ENCODE measurements at places on chromosomes 11 and 22. TPM values are rescaled to one million over a fixed set of nuclear protein-coding genes. Genes with fewer than 3 reads are reported as not detected.

The TRIM49 gene
- polyA plus RNA-seq, result not detected

The LRRC55 gene
- 0.07 TPM for polyA plus RNA-seq

The PANX3 gene
- polyA plus RNA-seq, result not detected

The P2RX6 gene
- 0.42 TPM for polyA plus RNA-seq

The INPPL1 gene
- polyA plus RNA-seq, result 0.70 TPM

The KCNJ11 gene
- polyA plus RNA-seq, result 5.0 TPM

The TUG1 gene
- polyA plus RNA-seq, result 27.3 TPM

The C11orf52 gene
- polyA plus RNA-seq, result 1.7 TPM

The TNRC6B gene
- 162 TPM for polyA plus RNA-seq

The P4HA3 gene
- 4.2 TPM for polyA plus RNA-seq

The CCS gene
- 12.9 TPM for polyA plus RNA-seq

The MYEOV gene
- not detected for polyA plus RNA-seq

The OR2AG1 gene
- 0.15 TPM for polyA plus RNA-seq

The HEPACAM gene
- 9.0 TPM for polyA plus RNA-seq
